Transverse colon (tissue), 4 donors: ENCODE measurements at places on chromosomes 1 and 21. TPM values are rescaled to one million over a fixed set of nuclear protein-coding genes. Genes with fewer than 3 reads are reported as not detected.

The KCNN3 gene
- 2.3 TPM for total RNA-seq

The AADACL3 gene
- not detected for total RNA-seq

The SHISAL2A gene
- 8.2 TPM for total RNA-seq

The DPT gene
- total RNA-seq = 25.8 TPM

The DISP1 gene
- total RNA-seq = 2.2 TPM

GRCh38 chr1:150406483-150406882 is 42.5 kb downstream of the RPRD2 start:
- no peak for DNase-seq

- no peak for DNase-seq
Measured at GRCh38 chr1:14704846-14705245, 106.4 kb downstream of the KAZN start.

DNA sequence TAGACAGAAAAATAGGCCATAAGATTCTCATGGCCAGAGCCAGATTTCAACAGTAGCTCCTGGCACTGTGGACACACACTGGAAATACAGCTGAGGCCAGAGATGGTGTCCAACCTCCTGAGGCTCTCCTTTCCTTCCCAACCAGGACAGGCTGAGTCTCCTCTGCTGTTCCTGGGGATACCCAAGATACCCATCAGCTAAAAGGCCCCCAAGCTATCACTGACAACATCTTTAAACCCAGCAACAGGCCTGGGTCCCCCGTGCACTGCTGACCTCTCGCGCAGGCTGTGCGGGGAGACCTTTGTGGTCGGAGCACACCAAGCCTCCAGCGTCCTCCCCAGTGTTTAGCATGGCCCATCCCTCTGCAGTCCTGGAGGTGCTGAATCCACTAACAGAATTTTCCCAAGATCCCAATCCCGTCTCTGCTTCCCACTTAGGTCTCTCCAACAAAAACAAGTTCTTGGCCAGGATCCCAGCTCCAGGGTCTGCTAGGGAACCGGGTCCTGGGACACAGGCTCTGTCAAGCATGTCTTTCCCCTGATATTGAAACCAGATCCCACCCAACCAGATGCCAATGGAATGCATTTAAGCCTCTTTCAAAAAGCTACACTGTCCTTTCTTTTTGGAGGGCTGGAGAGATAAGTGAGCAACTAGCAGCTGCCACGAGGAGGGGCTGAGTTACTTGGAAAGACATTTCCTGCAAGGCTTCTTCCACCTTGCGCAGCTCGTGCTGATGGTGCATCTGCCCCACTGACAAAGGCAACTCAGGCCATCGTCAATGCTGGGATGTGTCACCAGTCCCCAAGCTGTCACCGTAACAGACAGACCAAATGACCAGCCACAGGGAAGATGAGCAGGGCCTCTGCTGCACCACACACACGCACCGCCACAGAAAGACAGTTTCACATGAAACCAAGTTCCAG is 73.2 kb downstream of the BCAR3 start:
- DNase-seq = no peak

DNA sequence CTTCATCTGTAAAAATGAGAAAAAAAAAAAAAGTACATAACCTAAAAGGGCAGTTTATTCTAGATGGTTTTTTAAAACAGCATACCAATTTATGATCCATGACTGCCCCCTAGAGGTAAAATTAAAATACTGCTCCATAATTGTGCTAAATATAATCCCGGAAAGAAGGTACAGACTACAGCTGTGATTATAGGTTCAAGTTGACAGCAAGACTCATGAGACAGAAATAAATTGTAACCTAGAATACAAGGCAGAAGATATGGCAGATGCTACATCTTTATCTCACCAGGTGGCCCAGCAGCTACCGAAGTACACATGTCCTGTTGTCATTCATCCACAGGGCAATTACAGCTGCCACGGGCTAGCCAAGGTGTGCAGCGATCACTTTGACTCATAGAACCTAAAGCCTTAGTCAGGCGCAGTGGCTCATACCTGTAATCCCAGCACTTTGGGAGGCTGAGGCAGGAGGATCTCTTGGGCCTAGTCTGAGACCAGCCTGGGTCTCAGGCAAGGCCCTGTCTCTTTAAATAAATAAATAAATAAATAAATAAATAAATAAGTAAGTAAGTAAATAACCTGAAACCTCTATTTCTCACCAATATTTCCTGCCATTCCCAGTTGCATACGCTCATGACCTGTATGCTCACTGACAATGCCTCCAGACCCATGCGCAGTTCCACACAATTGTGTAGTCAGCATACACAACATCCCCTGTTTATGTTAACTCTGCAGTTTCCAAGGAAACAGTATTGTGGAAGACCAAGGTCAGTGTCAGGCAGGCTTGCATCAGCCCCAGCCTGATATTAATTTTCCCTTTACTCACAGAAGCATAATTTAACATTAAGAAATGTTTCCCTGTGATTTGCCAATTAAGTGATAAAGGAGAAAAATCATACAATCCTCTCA is 18.3 kb upstream of the PPIE start:
- DNase-seq = no peak

DNA sequence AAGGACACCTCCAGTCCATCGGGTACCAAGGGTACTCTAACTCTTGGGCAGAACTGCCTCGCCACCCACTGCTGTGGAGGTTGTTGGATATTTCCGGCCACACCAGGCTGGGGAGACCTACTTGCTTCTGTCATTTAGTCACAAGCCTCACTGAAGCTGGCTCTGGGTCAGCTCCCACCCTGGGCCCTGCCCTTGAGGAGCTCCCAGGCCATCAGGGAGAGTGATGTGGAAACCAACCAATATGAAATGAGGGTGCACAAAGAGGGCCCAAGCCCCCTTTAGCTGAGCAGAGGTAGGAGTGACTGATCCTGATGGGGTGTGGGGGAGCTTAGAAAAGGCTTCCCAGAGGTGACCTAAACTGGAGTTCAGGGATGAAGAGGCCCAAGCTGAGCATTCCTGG is 19.6 kb downstream of the PARS2 start:
- no peak for DNase-seq

- DNase-seq = no peak
Measured at GRCh38 chr1:67482733-67483482, 52.7 kb upstream of the SERBP1 start.

- DNase-seq = peak; percentile 46
Measured at GRCh38 chr1:92411511-92411910, 75.2 kb downstream of the GFI1 start.

DNA sequence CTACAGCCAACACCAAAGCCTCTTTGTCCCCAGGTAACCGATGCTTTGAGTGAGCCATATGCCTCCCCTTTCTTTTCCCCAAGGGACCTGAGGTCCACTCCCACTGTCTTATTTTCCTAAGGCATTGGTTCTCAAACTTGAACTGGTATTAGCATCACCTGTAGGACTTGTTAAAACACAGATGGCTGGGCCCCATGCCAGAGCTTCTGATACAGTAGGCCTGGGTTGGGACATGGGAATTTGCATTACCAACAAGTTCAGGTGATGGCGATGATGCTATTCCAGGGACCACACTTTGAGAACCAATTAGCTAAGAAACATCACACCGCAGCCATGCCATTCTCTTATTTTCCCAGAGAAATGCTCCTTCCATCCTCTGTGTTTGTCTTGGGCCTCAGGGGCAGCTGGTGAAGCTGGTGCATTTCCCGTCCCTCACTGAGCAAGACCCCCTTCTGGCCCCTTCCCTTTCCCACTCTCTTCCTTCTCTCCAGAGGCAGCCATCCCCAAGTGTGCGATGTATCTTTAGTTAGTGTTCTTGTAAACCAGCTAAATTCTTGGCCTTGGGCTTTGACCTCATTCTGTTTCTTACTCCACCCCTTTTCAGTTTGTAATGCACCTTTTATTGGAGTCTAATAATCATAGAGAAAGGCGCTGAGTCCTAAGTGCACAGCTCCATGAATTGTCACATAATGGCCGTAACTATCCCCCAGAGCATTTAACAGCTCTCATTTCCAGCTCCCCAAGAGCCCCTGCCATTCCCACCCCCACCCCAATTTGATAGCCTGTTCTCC is 14.2 kb upstream of the TTC22 start:
- DNase-seq = no peak

DNA sequence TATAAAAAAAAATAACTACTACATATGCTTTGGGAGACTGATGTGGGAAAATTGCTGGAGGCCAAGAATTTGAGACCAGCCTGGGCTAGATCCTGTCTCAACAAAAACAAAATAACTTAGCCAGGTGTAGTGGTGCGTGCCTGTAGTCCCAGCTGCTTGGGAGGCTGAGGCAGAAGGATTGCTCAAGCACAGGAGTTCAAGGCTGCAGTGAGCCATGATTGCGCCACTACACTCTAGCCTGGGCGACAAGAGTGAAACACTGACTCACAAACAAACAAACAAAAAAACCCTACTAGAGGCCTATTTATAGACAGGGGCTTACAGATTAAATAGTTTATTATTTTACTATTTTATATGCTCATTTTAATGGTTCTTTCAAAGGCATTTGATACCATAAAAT is 80.0 kb downstream of the LHX4 start:
- DNase-seq = no peak

DNA sequence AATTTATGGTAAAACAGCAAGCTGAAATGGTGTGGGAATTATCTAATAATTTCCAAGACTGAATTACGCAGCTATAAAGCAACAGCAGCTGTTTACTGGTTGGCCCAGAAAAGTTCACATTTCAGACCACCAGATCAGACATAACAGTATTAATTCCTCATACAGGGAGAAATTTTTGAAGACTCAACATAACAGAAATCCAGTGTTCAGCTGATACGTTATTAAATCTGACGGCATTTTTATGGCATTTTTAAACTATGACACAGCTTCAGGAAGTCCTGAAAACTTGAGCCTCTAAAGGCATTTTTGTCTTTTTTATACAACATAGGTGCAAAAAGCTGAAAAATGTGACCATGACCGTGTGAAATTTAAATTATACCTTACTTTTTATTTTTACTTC is 91.2 kb downstream of the APP start:
- DNase-seq = no peak

DNA sequence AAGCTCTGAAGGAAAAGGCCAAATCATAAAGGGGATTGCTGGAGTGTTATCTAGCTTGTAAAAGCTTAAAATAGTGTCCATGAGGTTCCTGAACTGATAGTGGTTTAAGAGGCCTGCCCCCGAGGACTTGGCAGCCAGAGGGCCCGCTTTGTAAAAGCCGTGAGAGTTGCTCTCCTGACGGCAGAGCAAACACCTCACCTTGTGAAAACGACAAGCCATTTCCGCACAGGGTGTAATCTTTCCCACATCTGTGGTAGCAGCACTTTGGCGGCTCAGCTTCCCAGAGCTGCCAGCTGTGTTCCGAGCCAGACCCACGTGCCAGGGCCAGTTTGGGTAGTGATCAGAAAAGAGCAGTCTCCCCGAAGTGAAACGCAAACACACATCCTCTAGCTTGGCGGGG is 37.0 kb downstream of the SERBP1 start:
- DNase-seq = peak; percentile 8

GRCh38 chr1:96475903-96476302 is 245.7 kb upstream of the PTBP2 start:
- no peak for DNase-seq

GRCh38 chr21:16079830-16080229 is 350.0 kb downstream of the USP25 start:
- DNase-seq = no peak
